Retinal pigment epithelial cell (primary cell): ENCODE measurements at places on chromosomes 5 and 9.

GRCh38 chr9:91680106-91680505, 256.5 kb upstream of the NFIL3 start:
- no peak for DNase-seq

DNA sequence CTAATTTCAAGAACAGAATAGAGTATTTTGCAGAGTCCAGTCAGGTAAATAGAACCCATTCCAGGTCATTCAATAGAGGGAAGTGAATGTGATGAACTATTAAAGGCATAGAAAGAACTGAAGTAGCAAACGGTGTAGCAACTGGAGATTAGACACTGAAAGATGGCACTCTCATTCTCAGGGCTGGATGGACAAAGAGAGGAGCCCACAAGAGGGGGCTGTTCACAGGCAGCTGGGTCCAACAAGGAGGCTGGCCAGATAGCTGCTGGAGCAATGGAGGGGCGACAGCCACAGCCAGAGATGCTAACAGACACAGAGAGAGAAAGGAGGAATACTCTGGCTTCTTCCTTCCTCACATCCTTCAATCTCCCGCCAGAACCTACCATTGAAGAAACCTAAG, 93.1 kb upstream of the SMARCA2 start:
- DNase-seq, result no peak

DNA sequence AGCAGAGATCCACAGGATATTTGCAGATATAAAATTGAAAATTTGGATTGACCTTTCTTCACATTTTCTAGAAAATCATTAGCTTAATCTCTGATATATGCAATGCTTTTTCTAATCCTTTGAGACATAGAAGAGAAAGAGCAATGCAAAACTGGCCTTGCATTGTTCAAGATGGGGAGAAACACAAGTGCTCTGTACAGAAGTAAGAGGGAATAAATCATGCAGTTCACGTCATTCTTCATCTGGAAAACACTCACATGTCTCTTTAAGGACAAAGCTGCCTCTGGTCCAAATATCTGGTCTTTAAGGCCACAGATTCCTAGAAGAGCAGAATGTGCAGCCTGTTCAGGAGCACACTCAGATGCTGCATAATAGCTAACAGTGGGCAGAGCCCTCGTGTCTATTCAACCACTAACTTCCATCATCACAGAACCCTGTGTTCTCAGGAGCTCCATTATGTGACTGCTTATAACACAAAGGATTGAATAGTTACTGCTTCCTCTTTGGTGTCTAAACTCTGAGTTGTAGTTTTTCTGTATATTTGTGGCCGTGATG, 277.5 kb downstream of the PLK2 start:
- no peak for DNase-seq

- no peak for DNase-seq
Observed at GRCh38 chr5:52502460-52502999, 285.2 kb upstream of the ITGA1 start.
